ENCODE measurements at places on chromosomes 11 and 22.

DNA sequence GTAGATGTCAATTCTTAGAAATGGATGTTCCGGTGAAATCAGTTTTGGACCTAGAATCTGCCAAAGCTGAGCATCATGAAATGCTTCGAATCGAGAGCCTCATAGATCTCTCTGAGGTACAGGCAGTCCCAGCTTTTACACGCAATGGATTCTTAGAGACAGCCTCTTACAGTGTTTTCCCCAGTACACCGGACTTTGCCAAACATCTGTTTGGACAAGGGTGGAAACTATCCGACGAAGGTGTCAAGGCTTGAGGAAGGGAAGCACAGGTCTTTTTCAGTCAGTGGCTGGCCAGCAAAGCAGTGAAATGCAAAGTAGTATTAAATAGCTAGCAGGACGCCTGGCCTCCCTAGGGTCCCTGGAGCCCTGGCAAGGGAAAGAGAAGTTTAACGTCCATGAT is 4.9 kb downstream of the GRK3 start:
- DNase-seq: no peak

DNA sequence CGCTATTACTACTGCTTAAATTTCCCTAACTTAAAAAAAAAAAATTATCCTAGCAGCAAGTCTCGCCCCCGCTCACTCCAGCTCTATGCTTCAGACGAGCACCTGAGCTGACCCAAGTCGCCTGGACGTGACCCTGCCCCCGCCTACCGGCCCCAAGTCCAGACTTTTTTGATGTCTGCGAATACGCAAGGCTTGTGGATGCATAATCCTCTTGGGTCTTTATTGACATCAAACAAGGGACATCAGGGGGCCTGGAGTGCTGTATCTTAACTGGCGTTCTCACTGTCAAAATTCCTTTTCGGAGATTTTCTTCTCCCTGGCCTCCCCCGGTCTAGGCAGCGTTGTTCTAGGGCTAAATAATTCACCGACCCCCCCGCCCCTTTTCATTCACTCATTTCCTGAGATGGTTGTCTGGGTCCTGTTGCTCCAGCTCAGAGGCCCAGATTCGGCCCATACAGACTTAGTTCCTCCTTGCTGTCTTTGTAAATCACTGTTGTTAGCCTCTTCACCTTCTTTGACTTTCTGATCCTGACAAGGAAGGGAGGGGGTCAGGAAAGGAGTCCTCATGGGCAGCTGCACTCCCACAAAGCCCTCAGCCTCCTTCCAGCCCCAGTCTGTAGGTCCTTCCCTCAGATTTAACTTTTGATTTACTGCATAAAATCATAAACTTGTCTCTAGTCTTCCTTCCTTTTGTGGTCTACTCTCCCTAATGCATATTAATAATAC is 601 bp upstream of the LRP4 start:
- no peak for DNase-seq

- no peak for DNase-seq
Measured at GRCh38 chr11:130829920-130830511, 86.3 kb downstream of the SNX19 start.

- no peak for DNase-seq
Measured at GRCh38 chr22:32643246-32643645, 158.3 kb upstream of the TIMP3 start.

GRCh38 chr22:42934338-42934737 is 77.3 kb upstream of the ARFGAP3 start:
- no peak for DNase-seq

DNA sequence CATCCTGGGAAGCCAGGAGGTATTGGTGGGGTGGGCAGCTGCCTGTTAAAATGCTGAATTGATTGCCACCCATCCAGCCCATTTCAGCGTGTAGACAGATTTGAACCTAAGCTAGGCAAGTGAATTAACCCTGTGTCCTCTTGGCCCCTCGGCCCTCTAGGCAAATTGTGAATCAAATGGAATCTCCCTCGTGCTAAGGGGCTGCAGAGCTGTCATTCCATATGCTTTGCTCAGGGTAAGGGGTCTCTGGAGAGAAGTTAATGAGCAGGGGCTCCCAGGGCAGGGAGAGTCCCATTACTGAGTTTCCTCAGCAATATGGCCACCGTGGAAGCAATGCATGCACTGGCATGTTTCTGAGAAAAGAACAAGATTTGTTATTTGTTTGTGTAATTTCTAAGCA is 117.7 kb upstream of the RCN1 start:
- DNase-seq: no peak

DNA sequence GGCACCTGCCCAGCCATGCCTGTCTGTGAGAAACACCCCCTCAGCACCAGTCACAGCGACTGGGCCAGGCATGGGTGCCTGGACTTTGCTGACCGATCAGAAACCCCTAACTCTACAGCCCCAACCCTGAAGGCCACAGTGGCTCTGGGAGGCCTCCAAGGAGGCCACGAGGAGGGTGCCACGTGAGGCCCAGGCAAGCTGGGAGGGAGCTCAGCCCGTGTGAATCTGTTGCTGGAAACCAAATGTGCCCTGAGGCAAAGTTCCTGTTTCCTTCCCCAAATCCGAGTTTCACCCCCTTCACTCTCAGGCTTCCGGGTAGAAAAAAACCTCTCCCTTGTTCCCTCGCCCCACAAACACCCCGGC is 1.3 kb downstream of the UNC93B1 start:
- DNase-seq: no peak

DNA sequence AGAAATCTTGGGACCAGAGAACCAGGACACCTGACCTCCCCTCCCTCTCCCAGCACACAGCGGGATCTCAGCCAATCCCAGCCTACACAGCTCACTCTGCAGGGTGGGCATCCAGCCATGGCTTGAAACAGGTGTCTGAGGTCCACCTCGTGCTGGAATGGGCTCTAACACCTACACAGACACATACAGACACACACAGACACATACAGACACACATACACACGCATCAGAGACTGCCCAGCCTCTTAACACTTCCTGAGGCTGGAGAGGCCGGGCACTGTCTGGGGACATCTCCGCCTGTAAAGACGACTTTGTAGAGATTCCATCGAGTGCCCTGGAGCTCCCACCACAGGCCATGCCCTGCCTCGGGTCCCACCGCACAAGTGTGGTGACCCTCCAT is 36.7 kb downstream of the CAPN1 start:
- DNase-seq: no peak

DNA sequence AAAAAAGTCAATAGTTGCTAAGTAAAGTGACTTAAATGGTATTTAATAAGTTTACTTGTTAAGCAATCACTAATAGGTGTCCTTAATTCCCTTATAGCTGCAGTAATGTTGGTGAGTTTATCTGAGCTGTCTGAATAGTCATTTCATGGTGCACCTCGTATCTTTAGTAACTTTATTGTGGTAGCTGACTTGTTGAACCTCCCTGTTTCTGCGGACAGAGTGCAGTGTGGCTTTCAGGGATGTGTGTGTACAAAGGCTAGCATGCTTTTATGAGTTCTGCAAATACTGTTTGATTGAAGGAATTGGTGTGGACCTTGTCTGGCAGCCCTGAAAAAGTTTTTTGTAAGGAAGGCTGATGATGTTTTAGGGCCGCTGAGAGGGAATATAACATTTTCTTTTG is 2.6 kb downstream of the ZNRF3 start:
- no peak for DNase-seq

GRCh38 chr11:121412000-121412587 is 40.0 kb upstream of the SORL1 start:
- no peak for DNase-seq

DNA sequence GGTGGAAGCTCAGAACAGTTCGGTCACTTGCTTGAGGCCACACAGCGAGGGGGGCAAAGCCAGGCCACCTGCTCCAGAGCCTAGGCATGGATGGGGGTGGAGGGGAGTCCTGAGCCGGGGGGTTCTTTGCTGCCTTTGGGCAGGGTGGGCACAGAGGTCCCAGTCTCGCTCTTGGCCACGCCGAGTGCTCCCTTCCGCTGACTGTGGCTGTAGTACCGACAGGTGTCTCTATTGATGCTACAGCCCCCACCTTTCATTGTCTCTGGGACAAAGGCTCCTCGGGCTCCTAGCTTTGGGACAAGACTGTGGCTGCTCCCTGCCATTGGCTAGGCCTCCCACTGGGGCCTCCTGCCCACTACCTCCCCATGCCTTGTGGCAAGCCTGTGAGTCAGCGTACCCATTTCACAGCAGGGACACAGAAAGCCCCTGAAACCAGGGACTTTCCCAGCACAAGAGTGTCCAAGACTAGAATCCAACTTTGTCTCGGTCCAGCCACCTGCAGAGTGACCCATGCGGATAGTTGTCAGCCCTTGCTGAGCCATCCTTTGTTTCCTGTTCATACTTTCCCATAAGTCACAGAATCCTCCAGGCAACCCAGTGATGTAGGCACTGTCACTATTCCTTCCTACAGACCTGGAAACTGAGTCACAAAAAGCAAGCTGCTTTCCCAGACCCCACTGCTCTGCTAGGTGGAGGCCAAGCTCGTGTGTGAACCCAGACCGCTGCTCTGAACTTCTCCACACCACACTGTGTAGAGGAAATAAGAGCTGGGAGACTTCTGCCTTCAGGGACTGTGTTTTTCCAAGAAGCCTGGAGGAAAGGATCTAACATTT is 17.2 kb downstream of the MYEOV start:
- no peak for DNase-seq

DNA sequence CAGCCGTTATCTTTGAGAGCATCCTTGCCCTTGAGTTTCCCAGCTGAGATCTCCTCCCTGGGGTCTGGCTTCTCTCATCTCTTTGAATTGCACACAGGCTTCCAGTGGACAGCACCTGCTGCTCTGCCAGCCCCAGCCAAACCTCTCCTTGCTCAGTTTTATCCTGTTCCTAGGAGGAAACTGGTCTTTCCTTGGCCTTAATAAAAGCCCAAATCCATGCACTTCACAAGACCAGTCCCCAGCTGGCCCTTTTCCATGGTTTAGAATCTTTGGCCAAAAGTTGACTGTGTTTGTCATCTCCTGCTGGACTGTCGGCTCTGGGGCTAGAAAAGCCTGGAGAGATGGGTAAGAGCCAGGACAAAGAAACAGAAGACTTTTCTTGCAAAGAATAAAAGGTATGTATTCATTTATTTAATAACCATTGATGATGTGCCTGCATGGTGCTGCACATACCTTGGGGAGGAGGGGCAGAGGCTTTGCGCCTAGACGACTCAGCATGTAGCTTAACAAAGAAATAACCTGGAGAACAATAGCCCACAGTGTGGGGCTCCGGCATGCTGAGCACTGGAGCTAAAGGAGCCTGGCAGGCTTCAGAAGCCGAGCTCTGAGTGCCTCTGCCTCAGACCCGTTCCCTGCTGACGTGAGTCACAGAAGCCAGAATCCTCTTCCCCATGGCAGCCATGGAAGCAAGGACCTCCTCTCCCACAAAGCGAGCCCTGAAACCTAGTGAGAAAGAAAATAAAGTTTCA is 319.3 kb upstream of the B3GAT1 start:
- no peak for DNase-seq

DNA sequence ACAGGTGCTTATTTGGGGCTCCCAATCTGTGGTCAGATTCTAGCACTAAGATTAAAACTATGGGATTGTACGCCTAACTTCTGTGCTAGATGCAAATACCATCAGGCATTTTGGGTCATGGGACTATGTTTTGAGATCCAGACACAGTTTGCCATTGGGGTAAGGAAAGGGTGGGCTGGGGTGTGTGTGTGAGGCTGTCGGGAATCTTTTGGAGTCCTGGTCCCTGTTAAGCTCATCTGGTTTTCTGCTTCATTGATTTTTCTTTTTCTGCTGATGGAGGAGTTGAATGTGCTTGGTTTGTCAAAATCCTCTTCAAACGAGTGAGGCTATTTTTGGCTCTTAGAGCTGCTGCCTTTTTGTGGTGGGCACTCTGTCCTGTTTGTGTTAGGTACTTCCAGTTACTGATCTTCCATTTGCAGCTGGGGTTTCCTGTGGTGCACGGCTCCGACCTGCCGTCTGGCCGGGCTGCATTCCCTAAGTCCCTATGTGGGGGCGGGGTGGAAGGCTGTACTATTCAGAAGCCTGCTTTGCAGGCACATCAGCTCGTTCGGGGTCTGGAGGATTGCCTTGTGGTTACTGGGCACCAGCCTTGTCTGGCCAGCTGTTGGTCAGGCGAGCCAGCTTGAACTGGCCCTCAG is 2.9 kb downstream of the BCR start:
- DNase-seq: peak; percentile 83

GRCh38 chr11:29317694-29318093 is 699.1 kb downstream of the KCNA4 start:
- DNase-seq: no peak

DNA sequence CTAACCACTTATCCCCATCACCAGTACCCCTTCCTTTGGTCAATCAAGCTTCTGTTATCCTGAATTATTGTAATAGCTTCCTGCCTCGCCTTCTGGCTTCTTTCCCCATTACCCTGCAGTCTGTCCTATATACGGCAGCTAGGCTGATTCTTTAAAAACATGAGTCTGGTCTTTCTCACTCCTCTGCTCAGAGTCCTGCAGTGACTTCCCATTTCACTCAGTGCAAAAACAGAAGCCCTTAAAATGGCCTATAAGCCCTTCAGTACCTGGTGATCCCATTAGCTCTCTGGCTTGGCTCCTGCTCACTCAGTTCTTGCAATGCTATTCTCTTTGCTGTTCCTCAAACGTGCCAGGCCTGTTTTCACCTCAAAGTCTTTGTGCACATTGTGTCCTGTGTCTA is 58.4 kb downstream of the JRKL start:
- no peak for DNase-seq

- no peak for DNase-seq
Measured at GRCh38 chr11:131307506-131307905, 62.9 kb upstream of the NTM start.

GRCh38 chr22:48704335-48704734 is 1123.3 kb downstream of the BRD1 start:
- DNase-seq: no peak

GRCh38 chr11:117725048-117725734 is 71.8 kb downstream of the DSCAML1 start:
- no peak for DNase-seq

GRCh38 chr11:130037058-130037457 is 32.6 kb upstream of the APLP2 start:
- DNase-seq: no peak

GRCh38 chr11:109426442-109427240 is 4.7 kb downstream of the C11orf87 start:
- no peak for DNase-seq
